Kidney capillary endothelial cell (primary cell): ENCODE measurements at places on chromosomes 11 and 22.

DNA sequence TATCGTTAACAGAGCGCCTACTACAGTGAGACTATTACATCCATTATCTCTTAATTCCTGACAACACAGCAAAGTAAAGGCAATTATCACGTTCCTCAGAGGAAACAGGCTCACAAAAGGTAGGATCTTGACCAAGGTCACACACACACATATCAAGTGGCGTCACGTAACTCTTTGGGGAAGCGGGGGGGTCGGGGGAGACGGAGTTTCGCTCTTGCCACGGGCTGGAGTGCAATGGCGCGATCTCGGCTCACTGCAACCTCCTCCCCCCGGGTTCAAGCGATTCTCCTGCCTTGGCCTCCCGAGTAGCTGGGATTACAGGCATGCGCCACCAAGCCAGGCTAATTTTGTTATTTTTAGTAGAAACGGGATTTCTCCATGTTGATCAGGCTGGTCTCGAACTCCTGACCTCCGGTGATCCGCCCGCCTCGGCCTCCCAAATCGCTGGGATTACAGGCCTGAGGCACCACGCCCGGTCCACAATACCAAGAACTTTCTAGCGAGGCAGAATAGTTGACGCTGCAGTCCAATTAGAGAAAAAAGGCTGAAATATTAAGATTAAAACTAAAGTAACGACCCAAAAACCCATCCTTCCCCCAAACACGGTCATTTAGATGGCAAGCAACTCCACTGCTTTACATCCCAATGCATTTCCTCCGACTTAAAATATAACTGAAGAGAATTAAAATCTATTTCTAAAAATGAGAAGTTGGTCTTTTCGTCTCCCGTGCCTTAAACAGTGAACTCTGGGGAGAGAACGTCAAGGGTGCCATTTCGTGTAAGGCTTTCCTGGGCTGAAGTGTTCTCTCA, 1.2 kb downstream of the DDX17 start:
- peak; percentile 43 for DNase-seq

DNA sequence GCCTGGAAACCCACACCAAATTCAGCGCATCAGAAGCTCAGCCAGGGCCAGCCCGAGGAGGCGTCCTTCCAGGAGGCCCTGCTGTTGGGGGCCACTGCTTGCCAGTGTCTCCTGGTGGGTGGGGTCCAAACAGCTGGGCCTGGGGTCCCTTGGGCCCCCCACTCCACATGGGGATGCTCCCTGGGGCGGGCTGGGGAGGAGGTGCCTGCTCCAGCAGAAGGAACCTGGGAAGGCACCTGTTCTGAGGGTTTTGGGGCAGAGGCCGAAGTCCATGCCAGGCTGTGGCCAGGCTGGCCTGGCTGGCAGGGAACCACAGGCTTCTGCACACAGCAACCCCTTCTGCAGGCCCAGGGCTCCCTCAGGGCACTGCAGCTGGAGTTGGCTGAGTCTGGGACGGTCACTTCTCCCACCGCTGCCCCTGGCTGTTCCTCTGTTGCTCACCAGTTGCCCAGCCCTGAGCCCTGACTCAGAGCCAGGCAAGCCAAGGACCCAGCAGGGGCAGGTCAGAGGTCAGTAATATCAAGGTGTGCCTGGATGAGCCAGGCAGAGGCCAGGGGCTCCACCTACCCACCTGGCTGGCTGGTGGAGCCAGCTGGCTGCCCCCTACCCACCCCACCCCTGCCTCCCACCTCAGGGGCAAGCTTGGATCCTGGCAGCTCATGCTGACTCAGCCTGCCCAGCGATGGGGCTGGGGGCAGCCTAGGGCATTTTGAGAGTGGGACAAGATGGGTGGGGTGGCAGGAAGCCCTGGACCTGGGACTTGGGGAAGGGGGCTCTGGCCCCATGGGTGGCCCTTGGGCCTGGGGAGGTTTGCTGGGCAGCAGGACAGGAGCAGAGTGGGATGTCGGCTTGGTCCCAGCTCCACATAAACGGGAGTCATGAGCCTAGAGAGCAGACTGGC, 12.0 kb upstream of the PHLDA2 start:
- no peak for DNase-seq

DNA sequence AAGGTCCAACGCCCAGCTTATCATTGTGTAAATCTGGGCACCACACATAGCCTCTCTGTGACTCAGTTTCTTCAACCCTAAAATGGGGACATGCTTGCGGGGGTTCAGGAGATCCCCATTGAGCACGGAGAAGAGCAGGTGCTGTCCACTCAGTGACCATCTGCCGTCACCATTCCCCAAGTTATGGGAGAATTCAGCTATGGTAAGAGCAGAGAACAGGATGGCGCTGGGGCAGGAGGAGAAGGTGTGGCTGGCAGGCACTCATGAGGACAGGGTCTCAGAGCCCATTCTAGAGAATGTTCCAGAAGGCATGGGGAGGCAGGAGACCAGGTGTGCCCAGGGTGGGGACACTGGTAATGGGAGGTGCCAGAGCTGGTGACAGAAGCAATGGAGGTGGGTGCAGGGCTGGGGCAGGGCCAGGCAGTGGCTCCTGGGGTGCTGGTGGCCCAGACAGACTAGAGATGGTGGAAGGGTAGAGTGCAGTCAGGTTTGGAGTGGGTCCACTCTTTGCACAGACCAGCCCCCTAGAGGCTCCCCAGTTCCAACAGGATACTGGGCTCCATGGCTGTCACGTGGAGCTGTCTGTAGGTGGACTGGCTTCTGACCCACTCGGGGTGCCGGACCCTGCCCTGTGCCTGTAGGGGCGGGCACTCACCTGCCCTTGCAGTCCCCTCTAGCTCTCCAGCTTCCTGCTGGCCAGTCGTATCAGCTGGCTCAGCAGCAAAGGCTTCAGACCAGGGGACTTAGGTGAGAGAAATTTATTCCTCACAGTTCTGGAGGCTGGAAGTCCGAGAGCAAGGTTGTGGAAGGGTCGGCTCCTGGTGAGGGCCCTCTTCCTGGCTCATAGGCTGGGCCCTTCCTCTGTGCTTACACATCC, 84.7 kb downstream of the CDKN1C start:
- no peak for DNase-seq

- DNase-seq, result no peak
These were observed 1698.3 kb upstream of the RAG2 start for GRCh38 chr11:38296211-38296776.

- no peak for DNase-seq
These were observed 77.7 kb downstream of the MORC2 start for GRCh38 chr22:30890686-30891442.

GRCh38 chr22:30572840-30573593, 1.4 kb downstream of the GAL3ST1 start:
- no peak for DNase-seq

- DNase-seq, result no peak
These were observed 35.1 kb downstream of the TTC12 start for GRCh38 chr11:113349528-113349927.

- no peak for DNase-seq
These were observed at the start of gene CHADL for GRCh38 chr22:41240377-41241132. Gene CHADL, minus strand, starts transcription at chr22:41240931. Its CDS starts 50 bp downstream, at chr22:41240881.

- DNase-seq, result no peak
These were observed 31.8 kb downstream of the YPEL1 start for GRCh38 chr22:21703684-21704316.

GRCh38 chr11:79196950-79197349, 243.9 kb downstream of the TENM4 start:
- DNase-seq, result no peak

DNA sequence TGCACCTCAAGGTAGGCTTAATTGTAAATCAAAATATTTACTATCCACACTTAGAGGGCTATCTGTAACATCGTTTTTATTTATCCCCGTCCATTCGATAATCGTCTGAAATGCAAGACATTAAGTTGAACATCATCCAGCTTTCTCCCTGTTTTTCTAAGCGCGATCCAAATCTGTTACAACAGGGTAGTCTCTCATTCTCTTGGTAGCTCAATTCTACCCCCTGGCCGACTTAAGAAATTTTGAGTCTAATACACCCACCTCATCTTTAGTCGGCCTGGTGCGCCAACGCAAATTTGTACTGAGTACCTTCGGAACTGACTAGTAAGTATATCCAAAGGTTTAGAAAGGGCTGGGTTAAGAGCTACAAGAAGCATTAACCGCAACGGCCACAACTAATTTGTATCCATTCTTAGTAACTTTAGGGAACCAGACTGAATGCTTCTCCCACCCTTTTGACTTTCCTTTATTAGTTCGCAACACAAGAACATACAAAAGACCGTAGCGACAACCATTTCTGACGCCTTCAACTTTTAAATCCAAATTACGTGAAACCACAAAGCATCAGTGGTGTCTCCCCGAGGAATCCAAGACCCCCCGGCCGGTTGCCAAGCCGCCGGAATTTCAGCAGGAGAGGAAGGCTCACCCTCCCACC, 1.0 kb upstream of the ZNF143 start:
- DNase-seq, result peak; percentile 26

DNA sequence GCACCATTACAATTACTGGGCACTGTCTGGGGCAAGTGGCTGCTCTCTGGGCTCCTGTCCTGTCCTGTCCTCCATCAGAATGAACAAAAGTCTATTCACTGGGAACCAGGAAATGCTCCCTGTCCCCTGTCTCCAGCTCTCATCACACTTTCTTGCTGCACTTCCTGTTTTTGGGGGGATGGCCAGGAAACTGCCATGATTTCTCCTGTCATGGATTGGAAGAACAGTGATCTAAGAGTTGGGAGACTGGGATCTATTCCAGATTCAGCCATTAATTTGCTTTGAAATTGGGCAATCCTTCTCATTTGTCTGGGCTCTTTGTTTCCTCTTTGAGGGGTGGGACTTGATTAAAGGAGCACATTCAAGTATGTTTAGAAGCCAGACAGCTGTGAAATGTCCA, 61.4 kb upstream of the KIRREL3 start:
- no peak for DNase-seq

GRCh38 chr11:132914600-132914999, 617.7 kb downstream of the OPCML start:
- no peak for DNase-seq

DNA sequence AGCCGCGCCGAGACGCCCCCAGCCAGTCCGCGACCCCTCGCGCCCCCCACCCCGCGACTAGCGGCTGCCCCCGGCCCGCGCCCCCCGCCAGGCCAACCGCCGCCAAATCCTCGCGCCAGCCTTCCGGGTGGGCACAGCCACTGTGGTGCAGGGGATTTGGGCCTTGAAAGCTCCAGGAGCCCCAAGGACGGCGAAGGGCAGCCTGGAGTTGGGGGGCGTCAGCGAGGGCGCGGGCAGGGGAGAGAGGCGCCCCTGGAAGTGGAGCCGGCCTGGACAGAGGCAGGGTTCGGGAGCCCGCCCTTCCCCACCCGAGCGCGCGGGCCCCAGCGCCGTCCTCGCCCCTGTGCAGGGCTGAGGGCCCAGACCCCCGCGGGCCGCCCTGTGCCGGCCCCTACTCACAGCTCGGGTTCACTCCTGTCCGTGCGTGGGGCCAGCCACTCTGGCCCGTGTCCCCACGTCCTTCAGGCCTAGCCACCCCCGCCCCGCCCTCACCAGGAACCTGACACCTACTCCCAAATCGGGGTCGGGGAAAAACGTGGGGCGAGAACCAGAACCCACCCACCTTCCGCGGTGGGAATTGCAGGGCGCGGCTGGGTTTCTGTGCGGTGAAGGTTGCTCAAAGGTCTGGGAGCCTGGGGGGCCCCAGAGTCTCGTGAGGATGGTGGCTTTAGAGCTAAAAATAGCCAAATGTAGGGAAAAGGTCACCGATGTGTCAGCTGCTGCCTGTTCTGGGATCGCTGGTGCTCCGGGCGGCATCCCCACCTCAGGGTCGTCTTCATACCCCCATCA, at the start of gene CPT1B:
TSS of gene CPT1B (minus strand) at position 441 of the 789 bp plus-strand sequence. CDS start 512 bp downstream, outside the sequence.
- DNase-seq, result no peak

- DNase-seq, result no peak
These were observed 811 bp downstream of the LRRC4C start for GRCh38 chr11:41458641-41459040.

GRCh38 chr11:21838427-21838826, 354.5 kb upstream of the ANO5 start:
- DNase-seq, result no peak

GRCh38 chr11:37442576-37442975, 844.5 kb upstream of the RAG2 start:
- no peak for DNase-seq

DNA sequence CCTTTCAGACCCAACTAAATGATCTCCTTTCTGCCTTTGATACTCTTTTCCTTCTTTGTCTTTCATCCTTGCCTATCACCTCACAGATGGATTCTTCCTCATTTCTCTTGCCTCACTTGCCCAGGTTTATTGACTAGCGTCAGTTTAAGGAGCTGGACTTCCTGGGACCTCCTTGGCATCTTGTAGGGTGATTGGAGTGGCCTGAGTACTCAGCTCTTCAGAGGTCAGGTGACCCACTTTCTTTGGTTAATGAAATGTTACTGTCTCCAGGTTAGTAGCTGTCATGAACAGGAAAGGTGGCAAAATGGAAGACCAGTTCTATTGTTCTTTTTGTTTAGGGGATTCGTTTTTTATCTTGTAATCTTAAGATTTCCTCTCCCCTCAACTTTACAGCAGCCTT, 4.6 kb upstream of the BACE1-AS start:
- no peak for DNase-seq

- no peak for DNase-seq
These were observed 27.0 kb upstream of the SC5D start for GRCh38 chr11:121265586-121265985.

GRCh38 chr11:31816468-31817053, 5.4 kb upstream of the PAX6 start:
- no peak for DNase-seq

DNA sequence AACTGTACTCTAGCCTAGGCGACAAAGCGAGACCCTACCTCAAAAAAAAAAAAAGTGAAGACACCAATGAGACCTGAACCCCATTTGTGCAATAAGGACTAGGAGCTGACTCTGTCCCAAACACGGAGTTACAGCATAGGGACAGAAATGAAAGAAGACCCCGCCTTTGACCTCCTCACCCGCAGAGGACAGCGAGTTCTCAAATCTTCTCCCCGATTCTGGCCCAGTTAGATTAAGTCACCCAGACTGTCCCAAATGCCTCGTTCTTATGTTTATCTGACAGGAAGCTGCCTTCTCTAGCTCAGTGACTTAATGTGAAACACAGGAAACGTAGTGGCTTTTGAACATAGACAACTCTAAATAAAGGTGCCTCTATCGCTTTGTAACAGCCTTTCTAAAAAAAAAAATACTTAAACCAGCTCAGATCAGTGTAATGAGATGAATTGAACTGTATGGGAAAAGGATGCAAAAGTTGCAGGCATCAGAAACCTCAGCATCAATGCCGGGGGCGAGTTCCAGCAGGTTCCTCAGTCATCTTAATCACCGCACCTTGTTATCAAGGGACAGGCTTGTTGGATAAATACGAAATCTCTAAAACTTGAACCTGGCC, 10.6 kb downstream of the MYH9 start:
- no peak for DNase-seq

GRCh38 chr11:123853038-123853437, 32.4 kb downstream of the TMEM225 start:
- no peak for DNase-seq
